ENCODE measurements at places on chromosomes 7 and 10. TPM values are rescaled to one million over a fixed set of nuclear protein-coding genes. Genes with fewer than 3 reads are reported as not detected.

SNCG gene
- total RNA-seq = 0.84 TPM

GRCh38 chr7:121714559-121715303 is 158.2 kb upstream of the PTPRZ1 start:
- DNase-seq = no peak

DNA sequence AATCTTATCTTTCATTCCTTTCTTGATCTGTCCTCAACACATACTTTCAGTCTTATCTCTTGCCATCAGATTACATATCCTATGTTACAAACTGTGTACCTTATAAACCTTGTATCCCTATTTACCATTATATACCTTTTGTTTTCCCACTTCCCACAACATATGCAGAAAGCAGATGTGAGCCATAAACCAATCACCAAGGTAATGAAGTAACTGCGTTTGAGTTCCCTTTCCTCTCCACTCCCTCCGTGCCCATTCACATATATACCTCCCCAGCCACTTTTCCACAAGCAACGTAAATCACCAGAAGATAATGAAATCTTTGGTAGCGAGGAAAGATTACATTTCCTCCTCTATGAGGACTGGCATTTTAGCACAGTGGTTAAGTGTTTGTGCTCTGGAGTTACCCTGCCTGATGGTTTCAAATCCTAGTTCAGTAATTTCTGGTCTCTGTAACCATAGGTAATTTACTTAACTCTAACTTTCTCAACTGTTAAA is 55.5 kb upstream of the PHF14 start:
- DNase-seq = no peak

DNA sequence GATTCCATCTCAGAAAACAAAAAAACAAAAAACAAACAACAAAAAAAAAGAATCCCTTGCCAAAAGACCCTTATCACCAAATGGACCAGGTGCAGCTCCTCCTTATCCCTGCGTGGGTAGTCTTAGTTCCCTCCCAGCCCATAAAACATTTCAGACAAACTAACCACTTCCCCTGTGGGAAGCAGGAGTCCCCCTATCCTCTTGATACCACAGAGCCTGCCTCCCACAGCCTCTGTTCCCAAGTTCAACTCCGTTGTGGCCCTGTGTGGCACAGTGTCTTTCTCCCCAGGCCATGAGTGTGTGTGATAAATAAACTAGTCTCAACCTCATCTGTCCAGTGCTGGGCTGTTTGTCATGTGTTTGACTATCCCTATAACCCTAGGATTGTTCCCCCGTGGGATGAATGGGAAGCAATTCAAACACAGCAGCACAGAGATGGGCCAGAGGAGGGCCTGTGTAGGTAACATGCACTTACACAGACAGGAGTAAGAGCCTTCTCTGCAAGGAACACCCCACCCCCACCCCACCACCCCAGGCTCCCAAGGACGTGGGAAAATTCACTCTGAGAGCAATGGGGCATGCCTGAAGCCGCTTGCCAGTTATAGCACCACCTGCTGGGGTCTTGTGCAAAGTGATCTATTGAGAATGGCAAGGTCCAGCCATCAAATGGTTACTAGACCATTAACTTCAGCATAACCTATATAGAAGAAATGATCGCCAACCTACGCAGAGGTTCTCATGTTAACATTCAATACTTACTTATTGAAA is 147.1 kb upstream of the GHITM start:
- DNase-seq = no peak

Measured in liver (tissue), 10 donors.